ENCODE measurements at places on chromosomes 12 and 14. TPM values are rescaled to one million over a fixed set of nuclear protein-coding genes. Genes with fewer than 3 reads are reported as not detected.

Gene RTN1
- total RNA-seq: not detected

GRCh38 chr14:94203473-94204210, 29.5 kb downstream of the PPP4R4 start:
- H3K4me1 ChIP-seq: no peaks in the 10 kb centered on the region
- H3K4me3 ChIP-seq: no peak overlapping the region
- H3K36me3 ChIP-seq: peaks cover 2% of the 10 kb centered on the region
- DNase-seq: no peak
- H3K27ac ChIP-seq: no peak overlapping the region
- H3K27me3 ChIP-seq: peaks cover 26% of the 10 kb centered on the region

- no peak overlapping the region for H3K4me3 ChIP-seq
- no peaks in the 10 kb centered on the region for H3K4me1 ChIP-seq
- H3K27me3 ChIP-seq: no peaks in the 10 kb centered on the region
- no peak for DNase-seq
- H3K36me3 ChIP-seq: no peaks in the 10 kb centered on the region
Measured at GRCh38 chr14:29740491-29740890, 187.2 kb downstream of the PRKD1 start.

DNA sequence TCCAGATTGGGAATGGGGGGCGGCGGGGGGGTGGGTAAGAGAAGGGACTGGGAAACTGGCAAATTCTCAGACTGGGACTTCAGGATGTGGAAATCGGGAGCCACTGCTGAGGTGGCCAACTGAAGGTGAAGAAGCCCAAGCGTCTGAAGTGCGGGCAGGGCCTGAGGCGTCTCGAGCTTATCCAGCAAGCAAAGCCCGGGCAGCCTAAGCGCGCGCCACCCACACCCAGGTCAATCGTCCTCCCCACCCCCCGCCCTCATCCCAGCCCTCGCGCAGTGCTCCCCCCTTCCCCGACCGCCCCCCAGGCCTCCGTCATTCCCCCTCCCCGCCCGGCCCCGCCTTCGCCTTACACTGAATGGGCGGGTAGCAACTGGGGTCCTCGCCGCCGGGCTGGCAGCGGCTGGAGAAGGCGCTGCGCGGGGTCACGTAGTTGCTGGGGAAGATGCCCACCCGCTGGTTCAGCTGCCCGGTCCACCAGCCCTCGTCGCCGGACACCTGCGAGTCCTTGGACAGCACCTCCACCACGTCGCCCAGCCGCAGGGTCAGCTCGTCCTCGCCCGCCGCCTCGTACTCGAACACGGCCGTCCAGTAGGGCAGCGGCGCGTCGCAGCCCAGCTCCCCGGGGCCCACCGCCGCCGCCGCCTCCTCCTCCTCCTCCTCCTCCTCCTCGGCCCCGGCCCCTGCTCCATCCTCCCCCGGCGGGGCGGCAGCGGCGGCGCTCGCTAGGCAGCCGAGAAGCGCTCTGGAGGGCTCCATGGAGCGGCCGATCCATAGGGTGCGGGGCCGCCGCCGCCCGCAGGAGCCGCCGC, 693 bp downstream of the MAP3K9 start:
- peaks cover 4% of the 10 kb centered on the region for H3K36me3 ChIP-seq
- H3K27ac ChIP-seq: peak overlapping the region; percentile 89
- H3K4me1 ChIP-seq: peaks cover 11% of the 10 kb centered on the region
- no peak overlapping the region for H3K4me3 ChIP-seq

GRCh38 chr12:130831246-130831645, 7.8 kb downstream of the STX2 start:
- H3K27me3 ChIP-seq: no peaks in the 10 kb centered on the region
- H3K4me1 ChIP-seq: peaks cover 34% of the 10 kb centered on the region
- peaks cover 3% of the 10 kb centered on the region for H3K36me3 ChIP-seq
- DNase-seq: no peak
- H3K4me3 ChIP-seq: no peak overlapping the region
- H3K27ac ChIP-seq: no peak overlapping the region

DNA sequence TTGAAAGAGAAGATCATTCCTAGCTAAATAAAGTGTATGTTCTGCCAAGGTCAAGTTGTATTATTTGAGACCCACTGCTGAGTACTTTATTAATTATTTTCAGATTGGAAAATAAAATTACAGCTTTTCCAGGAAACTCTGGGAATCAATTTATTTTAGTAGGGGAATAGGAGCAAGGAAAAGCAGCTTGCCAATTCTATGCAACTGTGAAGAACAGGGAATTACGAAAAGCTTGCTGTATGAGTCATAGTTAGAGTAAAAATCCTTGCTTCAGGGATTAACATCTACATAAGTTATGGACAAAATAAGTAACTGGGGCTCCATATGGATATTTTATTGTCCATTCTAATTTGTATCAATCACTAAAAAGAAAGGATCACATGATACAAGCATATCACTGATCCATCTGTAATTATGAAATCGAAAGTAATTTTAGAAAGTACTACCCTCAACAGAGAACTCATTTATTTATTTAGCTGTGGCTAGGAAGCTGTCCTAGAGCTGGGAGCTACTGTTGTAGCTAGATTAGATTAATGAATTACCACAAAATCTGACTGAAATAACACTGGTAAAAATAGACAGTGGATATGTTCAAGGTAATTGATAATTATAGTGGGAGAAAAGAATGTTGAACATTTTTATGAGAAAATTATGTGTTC, 303.5 kb upstream of the NPAS3 start:
- no peak overlapping the region for H3K27ac ChIP-seq
- no peaks in the 10 kb centered on the region for H3K4me1 ChIP-seq
- no peak overlapping the region for H3K4me3 ChIP-seq
- H3K36me3 ChIP-seq: no peaks in the 10 kb centered on the region
- DNase-seq: no peak

Gene DDIT3
- total RNA-seq: 28.0 TPM

Gene PLEKHG3
- 2.8 TPM for total RNA-seq

Gene SLC35F4
- total RNA-seq: not detected

DNA sequence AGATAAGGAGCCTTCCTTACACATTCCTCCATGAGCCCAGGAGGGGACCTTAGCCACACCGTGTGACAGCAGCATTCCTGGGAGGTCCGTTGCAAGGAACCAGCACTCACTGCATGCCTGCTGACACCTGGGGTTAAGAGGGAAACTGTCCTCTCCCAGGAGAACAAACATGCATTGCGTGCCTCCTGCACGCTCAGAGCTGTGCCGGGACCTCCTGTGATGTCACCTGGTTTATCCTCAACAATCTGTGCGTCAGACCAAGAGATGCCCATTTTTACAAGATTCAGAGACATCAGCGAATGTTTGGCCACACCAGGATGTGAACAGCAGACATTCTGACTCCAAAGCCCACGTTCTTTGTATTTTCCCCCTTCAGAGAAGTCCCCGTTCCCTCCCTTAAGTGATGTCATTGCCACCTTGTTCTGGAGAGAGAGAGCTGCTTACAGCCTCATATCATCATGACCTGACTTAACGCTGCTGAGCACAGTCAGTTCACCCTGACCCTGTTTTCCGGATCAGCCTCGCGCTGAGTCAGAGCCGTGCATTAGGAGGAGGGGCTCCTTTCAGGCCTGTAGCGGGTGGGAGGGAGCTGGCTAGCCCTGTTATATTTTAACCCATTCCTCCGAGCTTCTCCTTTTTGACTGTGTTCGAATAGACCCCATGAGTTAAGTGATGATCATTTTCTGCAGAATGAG, 36.2 kb downstream of the TMEM120B start:
- no peak for DNase-seq
- H3K27ac ChIP-seq: no peak overlapping the region
- H3K27me3 ChIP-seq: no peaks in the 10 kb centered on the region
- H3K36me3 ChIP-seq: peaks cover 20% of the 10 kb centered on the region
- H3K4me1 ChIP-seq: no peaks in the 10 kb centered on the region
- H3K4me3 ChIP-seq: no peak overlapping the region

- peaks cover 2% of the 10 kb centered on the region for H3K36me3 ChIP-seq
- H3K27me3 ChIP-seq: no peaks in the 10 kb centered on the region
- H3K4me1 ChIP-seq: peaks cover 7% of the 10 kb centered on the region
- H3K4me3 ChIP-seq: no peak overlapping the region
- no peak for DNase-seq
Measured at GRCh38 chr12:105316931-105317852, 13.3 kb upstream of the C12orf75 start.

Data from activated CD8-positive, alpha-beta T cell treated with anti-CD3 and anti-CD28 coated beads for 36 hours (primary cell).